Dermis microvascular lymphatic vessel endothelial cell (primary cell): ENCODE measurements at places on chromosomes 12 and 14.

GRCh38 chr12:64749461-64750200 is 9.6 kb downstream of the GNS start:
- no peak for DNase-seq

DNA sequence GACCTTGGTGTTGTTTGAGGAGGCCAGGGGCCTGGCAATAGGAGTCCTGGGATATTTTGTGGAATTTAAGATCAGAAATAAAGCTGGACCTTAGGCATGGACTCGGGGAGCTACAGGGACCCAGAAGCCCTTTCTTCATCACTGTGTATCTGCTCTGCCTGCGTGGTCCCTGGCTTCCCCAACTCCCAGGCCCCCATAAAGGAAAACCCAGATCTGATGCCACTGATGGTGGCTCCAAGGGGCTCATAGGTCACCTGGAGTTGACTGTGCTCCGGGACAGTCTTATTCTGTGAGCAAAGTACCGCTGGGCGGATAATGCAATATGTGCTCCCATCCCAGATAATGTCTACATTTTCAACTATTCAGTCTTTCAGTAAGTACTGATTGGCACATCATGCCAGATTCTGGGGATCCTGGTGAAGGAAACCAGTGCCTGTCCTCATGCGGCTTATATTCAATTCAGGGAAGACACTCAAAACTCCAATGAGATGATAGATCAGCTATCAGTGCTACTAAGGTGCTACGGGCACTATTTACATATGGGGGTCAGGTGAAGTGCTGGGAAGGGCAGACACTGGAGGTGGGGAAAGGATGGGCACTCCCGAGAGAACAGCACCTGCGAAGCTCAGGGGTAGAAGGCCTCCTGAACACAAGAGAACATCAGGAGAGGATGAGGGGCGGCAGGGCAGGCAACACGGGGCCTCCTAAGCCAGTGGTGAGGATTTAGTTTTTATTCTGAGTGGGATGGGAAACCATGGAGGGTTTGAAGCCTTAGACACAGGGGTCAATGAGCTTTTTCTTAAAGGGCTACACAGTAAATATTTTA is 5.5 kb upstream of the SELPLG start:
- DNase-seq, result no peak

GRCh38 chr12:119959435-119959834 is 29.6 kb upstream of the BICDL1 start:
- no peak for DNase-seq

DNA sequence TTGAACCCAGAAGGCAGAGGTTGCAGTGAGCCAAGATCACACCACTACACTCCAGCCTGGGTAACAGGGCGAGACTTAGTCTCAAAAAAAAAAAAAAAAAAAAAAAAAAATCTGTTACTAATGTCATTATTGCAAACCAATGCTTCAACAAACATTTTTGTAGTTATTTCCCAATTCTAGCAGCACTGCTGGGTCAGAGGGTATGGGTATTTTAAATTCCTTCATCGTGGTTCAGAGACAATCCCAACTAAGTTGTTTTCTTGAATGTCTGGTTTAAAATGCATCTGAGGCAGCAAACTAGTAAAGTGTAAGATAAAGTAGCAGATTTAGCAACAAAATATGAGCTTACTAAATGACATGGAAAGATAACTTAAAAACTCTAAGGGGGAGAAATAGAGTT is 65.6 kb downstream of the FERMT2 start:
- DNase-seq, result no peak

DNA sequence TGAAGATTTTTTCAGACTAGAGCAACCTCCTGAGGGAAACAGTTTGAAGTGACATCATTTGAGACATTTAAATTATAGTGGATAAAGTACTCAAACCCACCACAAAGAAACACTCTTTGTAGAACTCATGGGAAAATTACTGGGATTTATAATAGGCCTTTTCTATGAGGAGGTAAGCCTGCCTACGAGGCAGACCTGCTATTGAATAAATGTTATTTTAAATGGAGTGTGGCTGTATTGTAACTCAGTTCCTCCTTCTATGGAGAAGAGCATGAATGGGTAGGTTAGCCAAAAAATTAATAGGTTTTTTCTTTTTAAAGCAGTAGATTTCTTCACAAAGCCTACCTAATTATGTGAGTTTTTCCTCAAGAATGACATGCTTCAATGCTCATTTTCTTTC is 63.7 kb upstream of the PLEKHA5 start:
- DNase-seq, result no peak

GRCh38 chr12:109821968-109822367 is 11.2 kb downstream of the TRPV4 start:
- no peak for DNase-seq

DNA sequence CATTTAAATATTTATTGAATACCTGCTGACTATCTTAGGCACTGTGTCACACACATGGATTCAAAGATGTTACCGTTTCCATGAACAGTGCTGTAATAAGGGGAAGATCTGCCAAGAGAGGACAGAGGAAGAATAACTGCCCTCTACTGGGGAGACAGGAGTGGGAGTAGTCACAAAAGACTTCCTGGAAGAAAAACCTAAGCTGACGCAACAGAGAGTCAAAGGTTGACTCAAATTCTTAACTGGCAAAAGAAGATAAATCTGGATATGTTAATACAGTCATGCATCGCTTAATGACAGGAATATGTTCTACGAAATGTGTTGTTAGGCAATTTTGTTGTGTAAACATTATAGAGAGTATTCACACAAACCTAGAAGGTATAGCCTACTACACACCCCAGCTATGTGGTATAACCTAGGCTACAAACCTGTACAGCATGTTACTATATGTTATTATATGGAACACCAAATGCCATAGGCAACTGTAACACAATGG is 51.5 kb downstream of the DCAF5 start:
- no peak for DNase-seq

DNA sequence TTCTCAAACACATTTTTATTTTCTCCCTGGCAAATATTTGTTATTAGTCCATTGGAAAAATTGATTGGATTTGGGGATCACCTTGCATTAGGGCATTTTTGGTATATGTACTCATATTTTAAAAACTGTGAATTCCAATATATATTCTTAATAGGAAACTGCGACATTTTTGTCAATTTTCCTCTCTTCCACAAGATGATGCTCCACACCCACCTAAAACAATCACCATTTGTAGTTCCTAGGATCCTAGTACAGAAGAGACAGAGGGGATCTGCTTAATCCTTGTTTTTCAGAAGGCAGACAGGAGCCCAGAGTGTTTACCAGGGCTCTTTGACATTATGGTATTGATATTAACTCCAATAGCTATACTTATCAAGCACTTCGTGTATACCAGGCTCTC is 22.8 kb upstream of the OASL start:
- DNase-seq, result peak; percentile 65

GRCh38 chr14:100374270-100374669 is 51.1 kb downstream of the SLC25A47 start:
- no peak for DNase-seq

- DNase-seq, result peak; percentile 72
Measured at GRCh38 chr14:54638135-54638446, 71.2 kb downstream of the SAMD4A start.

DNA sequence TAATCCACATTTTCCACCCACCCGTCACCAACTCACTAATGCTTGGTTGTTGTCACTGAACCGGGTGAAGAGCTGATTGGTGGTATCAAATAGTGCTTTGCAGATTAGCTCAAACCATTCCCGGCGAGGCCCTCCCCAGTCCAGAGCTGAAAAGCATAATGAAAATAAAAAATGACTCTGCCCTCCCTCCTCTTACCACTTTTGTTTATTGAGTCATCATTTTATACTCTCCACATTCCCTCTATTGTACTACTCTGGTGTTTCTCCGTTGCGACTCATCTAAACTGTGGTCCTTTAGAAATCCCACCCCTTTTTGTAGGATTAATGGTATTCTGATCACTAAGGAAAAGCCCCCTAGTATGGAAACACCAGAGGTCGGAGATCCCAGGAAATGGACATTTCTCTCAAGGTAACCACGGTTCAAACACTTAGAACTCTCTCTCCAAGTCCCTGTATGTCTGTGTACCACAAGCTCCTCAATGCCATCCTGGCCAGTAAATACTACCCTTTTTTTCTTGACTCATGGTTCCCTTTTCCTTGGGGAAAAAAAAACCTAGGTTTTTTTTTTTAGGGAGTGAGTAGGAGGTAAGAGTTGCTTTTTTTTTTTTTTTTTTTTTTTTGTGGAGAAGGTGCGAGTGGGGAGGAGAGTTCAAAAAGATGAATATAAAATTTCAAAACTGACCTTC is 42.0 kb downstream of the AREL1 start:
- DNase-seq, result peak; percentile 27

DNA sequence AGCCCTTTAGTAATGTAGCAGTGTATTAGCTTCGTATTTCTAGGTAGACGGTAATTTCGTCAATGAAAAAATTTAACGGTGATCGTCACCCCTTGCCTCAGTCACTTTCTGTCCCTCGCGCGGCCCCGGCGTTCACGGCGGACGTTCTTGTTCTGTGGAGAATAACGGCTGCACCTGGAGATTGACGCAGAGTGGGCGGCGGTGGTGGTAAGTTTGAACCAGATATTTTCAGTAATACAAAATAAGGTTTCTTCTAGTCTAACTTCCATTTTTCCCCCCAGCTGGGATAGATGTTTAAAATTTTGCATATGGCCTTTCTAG is 341 bp downstream of the ZNF10 start:
- no peak for DNase-seq

- no peak for DNase-seq
Measured at GRCh38 chr12:66017736-66018135, 112.8 kb downstream of the LLPH start.

DNA sequence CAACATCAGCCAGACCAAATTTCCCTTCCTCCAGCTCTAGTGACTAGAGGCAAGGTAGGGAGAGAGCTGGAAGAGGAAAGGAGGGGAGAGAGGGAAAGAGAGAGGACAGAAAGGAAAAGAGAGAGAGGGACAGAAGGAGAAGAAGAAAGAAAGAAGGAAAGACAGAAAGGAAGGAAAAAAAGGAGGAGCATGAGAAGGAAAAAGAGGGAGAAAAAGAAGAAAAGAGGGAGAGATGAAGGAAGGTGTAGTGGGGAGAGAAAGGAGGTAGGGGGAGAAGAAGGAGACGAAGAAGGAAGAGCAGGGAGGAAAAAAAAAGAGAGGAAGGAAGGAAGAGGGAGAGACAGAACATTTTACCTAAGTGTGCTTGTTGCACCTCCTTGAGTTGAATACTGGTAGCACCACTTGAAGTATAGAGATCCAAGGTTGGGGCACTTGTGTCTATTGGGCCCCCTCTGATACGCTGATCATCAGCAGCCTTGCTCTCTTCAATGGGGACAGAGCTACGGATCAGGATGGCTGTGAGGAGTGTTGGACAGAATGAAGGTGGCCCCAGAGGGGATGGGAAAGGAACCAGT is 232.5 kb downstream of the SUDS3 start:
- DNase-seq, result no peak

DNA sequence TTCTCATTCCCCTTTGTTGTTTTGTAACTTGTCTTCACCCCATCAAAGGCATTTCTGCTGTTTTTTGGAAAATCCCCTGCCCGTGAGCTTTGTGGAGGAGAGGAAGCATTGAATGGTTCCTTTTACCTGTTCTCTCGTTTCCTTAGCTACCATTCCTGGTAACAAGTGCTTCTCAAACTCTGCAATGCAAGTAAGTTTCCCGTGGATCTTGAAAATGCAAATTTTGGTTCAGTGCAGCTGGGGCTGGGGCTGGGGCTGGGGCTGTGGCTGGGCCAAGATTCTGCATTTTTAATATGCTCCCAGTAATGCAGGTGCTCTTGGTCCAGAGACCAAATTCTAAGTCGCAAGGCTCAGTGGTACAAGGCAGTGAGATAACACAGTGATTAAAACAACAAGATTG is 151.6 kb downstream of the TTLL5 start:
- DNase-seq, result no peak

DNA sequence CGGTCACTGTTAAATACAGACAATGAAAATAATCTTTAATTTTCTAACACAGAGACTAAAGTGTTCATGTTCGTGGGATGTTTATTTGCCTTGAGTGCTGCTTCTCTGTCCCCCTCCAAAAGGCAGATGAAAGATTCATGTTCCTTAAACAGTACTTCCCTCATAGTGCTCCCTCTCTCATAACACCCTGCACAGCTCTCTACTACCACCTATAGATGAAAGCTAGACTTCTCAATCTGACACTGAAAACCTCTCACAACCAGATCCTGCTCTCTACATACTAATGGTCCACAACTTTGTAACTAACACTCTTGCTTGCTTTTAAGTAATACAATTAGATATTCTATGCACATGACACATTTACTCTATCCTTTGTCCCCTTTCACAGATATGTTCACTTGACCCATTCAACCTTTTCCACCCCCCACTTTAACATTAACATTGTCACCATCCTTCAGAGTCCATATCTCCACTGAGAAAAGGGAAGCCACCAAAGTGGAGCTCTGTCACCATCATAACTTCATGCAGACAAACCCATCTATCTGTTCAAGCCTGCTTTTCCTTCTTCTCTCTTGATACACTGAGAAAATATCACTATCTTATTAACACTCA is 266.4 kb upstream of the USP15 start:
- DNase-seq, result no peak

DNA sequence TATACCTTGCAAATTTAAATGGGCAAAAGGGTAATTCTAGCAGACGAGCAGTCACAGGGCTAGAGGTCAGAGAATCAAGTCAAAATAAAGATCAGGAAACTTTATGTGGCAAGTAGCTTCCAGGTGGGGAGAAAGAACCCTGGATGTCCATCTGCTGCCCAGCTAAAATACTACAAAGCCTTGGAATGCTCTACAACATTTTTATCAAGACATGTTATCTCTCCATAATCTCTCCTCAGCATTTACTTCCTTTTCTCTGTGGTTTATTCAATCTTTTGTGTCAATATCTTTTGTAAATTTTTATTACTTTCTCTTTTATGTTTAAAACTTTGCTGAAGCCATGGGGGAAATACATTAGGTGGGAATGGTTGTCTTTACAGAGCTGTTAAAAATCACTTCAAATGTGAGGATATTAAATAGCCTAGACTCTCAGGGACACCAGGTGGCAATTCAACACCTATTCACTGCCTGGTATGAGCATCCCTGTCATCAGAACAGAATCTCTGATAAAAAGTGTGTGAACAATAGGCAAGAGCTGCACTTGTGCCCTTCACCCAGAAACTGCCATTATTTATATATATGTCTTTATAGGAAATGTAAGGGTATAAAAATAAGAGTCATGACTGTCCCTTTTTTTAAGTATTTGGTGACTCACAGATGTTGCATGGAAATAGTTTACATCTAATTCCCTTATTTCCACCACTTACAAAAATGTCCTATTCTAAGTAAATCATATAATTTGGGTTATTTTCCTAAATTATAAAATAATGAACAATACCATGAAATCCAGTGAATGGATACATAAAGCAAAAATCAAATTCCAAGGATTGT is 152.9 kb downstream of the EPS8 start:
- DNase-seq, result no peak
